ENCODE measurements at places on chromosomes 6 and 20.
A peak's percentile ranks its signal among the peaks of the same experiment; 100 is the strongest.

GRCh38 chr6:101021504-101021903 lies 140.4 kb upstream of the ASCC3 start:
- DNase-seq = no peak

DNA sequence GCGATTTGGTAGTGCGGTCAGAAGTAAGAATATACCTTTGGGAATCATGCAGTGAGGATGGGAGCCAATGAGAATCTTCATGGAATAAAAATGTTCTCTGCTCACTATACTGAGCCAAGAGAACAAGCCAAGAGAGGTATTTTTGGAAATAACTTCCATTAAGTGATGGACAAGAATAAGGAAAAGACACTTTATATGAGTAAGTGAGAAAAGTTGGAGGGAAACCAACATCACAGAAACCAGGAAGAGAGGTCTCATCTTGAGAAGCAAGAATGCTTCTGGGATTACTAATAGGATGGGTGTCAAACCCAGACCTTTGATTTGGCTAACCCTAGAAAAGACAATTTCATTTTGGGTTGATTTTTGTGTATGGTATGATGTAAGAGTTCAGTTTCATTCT lies 181.2 kb upstream of the JAG1 start:
- DNase-seq = no peak

DNA sequence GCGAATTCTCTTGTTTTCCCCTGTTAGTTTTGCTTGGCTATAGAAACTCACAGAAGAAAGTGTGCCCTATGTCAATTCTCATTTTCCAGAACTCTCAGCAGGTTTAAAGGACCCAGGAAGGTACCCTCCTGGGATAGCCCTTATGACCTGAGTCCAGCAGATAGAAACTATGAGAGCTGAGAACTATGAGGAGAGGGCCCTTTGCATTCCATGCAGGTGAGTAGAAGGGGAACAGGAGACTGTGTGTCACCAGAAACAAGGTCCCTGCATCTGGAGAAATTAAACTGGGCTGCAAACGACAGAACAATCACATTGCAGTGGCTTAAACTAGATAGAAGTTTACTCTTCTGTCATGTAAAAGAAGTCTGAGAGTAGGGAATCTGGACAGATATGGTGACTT lies 35.7 kb upstream of the SCUBE3 start:
- no peak for DNase-seq

GRCh38 chr20:57267158-57267821 lies 849 bp upstream of the BMP7 start:
- no peak for DNase-seq

DNA sequence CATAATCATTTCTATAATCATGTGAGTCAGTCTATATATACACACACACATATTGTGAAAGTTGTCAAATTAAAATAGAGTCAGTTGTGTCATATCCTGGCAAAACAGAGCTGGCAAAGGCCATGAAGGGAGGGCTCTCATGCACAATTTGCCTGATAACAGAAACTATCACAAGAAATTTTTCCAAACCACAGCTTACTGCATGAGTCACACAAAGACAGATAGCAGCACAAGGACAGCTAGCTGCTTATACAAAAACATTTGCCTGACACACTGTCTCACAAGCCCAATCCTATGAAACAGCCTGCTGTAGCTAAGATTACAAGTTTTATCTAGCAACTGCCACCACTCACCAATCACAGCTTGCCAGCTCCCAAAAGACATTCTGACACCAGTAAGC lies 848.5 kb upstream of the MAN1A1 start:
- no peak for DNase-seq

- DNase-seq = no peak
Measured at GRCh38 chr20:45950330-45950646, 15.8 kb downstream of the PCIF1 start.

- no peak for DNase-seq
Measured at GRCh38 chr6:69868961-69869360, 2.6 kb downstream of the COL19A1 start.

GRCh38 chr6:132736239-132736638 lies 21.5 kb downstream of the VNN2 start:
- no peak for DNase-seq

- no peak for DNase-seq
Measured at GRCh38 chr6:137933696-137934095, 66.6 kb downstream of the TNFAIP3 start.

DNA sequence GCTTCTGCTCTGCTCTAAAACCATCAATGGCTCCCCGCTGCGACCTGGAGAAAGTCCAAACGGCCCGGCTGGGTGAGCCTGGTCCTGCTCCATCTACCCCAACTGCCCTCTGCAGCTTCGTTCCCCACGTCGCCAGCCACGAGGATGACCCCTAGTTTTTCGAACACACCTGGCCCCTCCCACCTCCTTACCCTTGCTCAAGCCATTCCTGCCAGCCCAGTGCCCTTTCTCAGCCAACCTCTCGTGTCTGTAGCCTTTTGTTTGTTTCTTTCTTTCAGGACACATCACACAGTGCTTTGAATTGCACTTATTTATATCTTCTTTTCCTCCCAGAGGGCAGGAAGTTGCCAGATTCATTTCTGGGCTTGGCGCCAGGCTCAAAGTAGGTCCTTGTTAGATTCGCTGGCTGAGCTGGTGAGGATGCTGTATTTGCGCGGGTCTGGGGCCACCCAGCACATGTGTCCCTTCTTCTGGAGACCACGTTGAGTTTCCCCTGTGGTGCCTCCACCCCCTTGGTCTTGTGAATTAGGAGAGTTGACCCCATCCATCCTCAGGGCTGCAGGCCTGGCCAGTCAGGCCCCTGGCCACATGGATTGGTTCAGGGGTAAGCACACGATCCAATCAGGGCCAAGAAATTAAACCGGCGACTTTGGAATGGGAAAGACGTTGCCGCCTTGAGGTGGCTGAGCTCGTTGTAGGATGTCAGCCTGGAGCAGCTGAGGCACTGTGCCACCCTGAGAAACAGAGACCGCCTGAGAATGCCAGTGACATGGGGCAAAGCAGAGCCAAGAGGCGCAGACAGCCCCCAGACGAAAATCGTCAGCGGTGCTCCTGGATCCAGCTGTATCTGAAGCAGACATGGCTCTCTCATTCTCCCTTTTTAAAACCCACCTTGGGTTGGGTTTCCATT lies 156.0 kb downstream of the CEBPB start:
- DNase-seq = peak; percentile 9

GRCh38 chr20:46388201-46388836 lies 18.1 kb downstream of the ELMO2 start:
- no peak for DNase-seq

- no peak for DNase-seq
Measured at GRCh38 chr6:107083921-107084320, 31.4 kb downstream of the BEND3 start.

DNA sequence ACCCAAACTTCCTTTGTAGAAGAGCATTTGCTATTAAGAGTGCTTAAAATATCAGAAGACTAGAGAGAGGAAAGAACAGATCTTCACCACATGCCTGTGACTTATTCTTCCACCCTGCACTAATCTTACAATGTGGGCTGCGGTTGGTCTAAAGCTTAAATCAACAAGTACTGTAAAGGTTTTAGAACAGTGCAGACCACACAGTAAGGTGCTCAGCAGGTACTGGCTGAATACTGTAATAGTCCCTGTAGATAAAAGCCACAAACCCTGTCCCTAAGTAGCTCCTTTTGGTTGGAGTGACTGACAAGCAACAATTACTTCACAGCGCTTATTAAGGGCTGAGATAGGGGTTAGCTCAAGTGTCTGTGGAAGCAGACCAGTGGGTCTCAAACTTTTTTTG lies 972 bp upstream of the PHF3 start:
- no peak for DNase-seq

- DNase-seq = no peak
Measured at GRCh38 chr6:47318236-47318989, 8.7 kb upstream of the TNFRSF21 start.

DNA sequence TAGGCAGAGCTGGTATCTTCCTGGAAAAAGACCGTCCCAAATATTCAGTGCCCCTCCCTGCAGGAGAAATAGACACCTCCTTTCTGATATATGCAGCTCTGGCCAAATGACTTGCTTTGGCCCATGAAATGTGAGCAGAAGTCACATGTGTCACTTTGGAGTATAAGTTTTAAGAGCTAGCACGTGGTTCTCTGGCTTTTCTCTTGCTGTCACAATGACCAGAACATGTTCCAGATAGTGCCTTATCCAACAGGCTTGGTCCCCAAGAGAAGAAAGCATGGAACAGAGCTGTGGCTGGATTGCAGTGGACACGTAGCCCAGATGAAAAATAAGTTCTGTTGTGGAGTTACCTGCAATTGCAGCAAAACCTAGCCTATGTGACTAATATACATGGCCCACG lies 40.4 kb downstream of the UNC5CL start:
- no peak for DNase-seq

- peak; percentile 62 for DNase-seq
Measured at GRCh38 chr6:89368107-89368506, 15.6 kb upstream of the UBE2J1 start.

GRCh38 chr20:16001286-16001685 lies 572.0 kb downstream of the KIF16B start:
- no peak for DNase-seq

- peak; percentile 92 for DNase-seq
Measured at GRCh38 chr20:25407311-25408169, at the start of gene GINS1. Gene GINS1, plus strand, starts transcription at chr20:25407673. Its CDS starts 148 bp downstream, at chr20:25407821.

GRCh38 chr20:63177134-63177784 lies 38.7 kb downstream of the YTHDF1 start:
- no peak for DNase-seq

DNA sequence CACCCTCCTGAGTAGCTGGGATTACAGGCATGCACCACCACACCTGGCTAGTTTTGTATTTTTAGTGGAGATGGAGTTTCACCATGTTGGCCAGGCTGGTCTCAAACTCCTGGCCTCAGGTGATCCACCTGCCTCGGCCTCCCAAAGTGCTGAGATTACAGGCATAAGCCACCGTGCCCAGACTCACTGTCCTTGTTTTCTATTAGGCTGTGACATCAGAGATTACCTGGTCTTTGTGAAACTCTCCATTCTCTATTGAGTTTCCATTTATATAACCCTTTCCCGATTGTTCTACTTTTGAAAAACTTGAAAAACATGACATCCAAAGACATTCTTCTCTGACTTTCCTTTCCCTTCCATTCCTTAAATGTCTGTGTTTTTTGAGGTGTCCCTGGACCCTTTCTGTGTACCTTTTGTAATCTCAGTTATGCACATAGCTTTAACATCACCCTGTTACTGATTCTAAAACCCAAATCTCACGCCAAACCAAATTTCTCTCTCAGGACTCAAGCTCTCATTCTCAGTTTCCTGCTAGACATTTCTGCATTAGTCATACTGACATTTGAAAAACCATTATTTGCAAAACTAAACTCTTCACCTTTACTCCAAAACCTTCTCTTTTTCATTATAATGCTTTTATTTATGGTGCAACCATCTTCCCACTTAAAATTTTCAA lies 137.0 kb downstream of the KHDC1L start:
- no peak for DNase-seq

DNA sequence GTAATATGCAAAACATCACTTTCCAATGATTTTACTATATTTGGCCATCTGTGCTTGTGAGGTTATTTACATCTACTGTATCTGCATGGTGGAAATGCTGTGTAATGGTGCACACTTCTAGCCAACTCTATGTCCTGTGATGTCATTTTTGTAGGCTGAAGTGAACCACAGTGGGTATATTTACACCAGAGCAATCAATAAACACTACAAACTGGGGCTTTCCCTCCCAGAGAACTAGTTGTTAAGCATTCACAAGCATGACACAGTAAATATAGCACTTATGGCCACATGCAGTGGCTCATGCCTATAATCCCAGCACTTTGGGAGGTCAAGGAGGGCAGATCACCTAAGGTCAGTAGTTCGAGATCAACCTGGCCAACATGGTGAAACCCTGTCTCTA lies 4.9 kb downstream of the SLC22A2 start:
- DNase-seq = no peak

- DNase-seq = no peak
Measured at GRCh38 chr6:91482498-91482897, 895.6 kb upstream of the MAP3K7 start.

GRCh38 chr6:159311618-159312017 lies 142.4 kb downstream of the FNDC1 start:
- no peak for DNase-seq

DNA sequence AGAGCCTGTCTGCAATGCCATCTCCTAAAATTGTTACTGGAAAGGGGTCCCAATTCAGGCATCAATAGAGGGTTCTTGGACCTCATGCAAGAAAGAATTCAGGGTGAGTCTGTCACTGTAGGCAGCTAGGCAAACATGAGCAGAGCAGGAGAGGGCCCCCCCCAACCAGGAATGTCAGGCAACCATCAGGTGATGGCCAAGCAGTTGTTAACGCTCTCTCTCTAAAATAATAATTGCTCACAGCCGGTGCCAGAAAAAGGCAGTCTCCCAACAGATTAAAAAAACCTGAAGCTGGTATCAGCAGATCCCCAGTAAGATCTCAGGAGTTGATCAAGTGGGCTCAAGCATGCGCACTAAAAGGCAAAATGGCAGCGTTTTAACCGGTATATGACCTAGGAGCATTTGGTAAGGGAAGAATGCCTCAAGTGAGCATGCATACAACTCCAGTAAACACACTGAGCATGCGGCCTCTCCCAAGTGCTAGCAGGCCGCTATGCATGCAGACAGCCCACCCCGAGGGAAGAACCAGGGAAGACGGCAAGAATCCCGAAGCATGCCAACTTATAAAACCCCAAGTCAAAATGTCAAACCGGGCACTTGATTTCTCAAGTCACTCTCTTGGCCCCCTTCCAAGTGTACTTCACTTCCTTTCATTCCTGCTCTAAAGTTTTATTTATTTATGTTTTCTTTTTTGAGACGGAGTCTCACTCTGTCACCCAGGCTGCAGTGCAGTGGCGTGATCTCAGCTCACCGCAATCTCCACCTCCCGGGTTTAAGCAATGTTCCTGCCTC lies 44.0 kb upstream of the RNGTT start:
- peak; percentile 34 for DNase-seq

- DNase-seq = no peak
Measured at GRCh38 chr6:155411154-155412052, 44.2 kb downstream of the NOX3 start.

GRCh38 chr20:44288252-44288651 lies 22.8 kb downstream of the FITM2 start:
- DNase-seq = no peak

GRCh38 chr6:33144373-33144772 lies 47.9 kb downstream of the COL11A2 start:
- DNase-seq = no peak

DNA sequence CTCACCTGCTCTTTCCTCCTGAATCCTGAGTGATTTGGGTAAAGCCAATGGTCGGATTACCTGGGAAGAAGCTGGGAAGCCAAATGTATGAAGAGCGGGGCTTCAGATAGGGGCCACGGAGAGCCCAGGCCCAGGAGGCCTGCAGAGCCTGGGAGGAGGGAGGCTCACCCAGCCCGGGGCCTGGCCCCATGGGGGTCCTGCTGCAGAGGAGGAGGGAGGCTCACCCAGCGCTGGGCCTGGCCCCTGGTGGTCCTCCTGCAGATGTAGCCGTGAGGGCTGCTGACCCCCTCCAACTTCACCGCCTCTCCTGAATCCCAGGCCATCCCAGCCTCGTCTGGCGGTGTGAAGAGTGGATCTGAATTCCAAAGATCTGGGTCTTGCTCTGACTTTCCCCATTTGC lies 368.4 kb downstream of the THBS2 start:
- no peak for DNase-seq

GRCh38 chr6:104218116-104218515 lies 641.6 kb downstream of the HACE1 start:
- DNase-seq = no peak

- no peak for DNase-seq
Measured at GRCh38 chr6:71292001-71292400, 3.4 kb downstream of the OGFRL1 start.

- no peak for DNase-seq
Measured at GRCh38 chr6:13288969-13289391, 39.4 kb downstream of the TBC1D7 start.
